Chondrocyte (in vitro differentiated cells): ENCODE measurements at places on chromosomes 3 and 15. TPM values are rescaled to one million over a fixed set of nuclear protein-coding genes. Genes with fewer than 3 reads are reported as not detected.

DNA sequence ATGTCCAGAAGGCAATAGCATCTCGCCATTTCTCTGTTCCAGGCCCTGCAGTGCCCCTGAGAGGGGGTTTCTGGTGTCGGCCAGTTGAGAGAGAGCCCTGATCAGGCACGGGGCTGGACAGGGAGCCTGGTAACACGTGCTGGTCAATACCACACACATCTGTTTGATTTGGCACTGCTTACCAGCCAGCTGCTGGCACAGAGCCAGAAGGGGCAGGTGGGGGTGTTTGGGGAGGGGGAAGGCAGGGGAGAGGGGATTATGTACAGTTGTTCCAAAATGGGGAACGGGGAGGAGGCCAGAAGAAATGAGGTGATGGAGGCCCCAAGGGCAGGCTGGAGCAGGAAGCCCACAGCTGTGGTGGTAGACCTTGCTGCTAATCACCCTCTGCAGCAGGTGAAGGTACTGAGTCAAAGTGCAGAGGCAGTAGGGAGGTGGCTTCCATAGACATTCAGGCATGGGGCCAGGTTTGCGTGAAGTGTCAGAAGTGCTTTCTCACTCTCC lies 153.5 kb upstream of the LPP start:
- no peaks in the 10 kb centered on the region for H3K36me3 ChIP-seq
- no peak for DNase-seq
- H3K4me3 ChIP-seq = no peak overlapping the region
- no peaks in the 10 kb centered on the region for H3K27me3 ChIP-seq
- H3K4me1 ChIP-seq = no peaks in the 10 kb centered on the region

GRCh38 chr3:172221547-172221946 lies 182.2 kb downstream of the FNDC3B start:
- no peak overlapping the region for H3K4me3 ChIP-seq
- no peaks in the 10 kb centered on the region for H3K27me3 ChIP-seq
- DNase-seq = no peak
- H3K36me3 ChIP-seq = peaks cover 5% of the 10 kb centered on the region
- peaks cover 83% of the 10 kb centered on the region for H3K4me1 ChIP-seq

DNA sequence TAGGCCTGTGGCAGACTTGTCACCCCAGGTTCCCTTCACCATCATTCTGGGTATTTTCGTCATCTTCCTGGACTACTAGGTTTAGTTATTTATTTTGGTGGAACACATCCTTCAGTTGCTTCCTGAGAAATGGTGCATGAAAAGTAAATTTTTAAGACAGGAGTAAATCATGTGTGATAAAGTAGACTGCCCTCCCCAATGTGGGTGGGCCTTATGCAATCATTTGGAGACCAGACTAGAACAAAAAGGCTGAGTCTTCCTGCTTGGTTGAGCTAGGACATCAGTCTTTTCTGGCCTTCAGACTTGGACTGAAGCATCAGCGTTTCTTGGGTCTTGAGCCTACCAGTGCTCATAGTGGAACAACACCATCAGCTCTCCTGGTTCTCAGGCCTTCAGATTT lies 50.7 kb upstream of the SLC2A2 start:
- H3K27ac ChIP-seq = no peak overlapping the region
- no peak for DNase-seq
- peaks cover 6% of the 10 kb centered on the region for H3K4me1 ChIP-seq
- peaks cover 25% of the 10 kb centered on the region for H3K36me3 ChIP-seq
- H3K27me3 ChIP-seq = no peaks in the 10 kb centered on the region

GRCh38 chr15:68441045-68441743 lies 9.2 kb upstream of the ITGA11 start:
- peaks cover 27% of the 10 kb centered on the region for H3K4me1 ChIP-seq
- peak overlapping the region; percentile 45 for H3K27ac ChIP-seq
- no peak for DNase-seq

DNA sequence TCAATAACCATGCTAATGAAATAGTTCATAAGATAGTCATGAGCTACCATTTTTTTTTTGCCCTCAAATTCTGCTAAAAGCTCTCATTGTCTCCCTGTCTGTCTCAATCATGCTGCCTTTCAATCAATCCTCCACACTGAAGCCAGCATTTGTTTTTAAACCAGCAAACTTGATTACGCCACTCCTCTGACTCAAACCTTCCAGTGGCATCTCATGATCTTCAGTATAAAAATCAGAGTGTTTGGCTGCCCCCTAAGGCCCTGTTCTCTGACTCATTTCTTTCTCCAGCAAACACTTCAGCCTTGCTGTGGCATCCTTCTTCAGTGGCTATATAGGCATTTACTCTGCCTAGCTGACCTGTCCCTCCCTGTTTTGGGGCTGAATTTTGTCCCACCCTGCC lies 36.0 kb upstream of the EOMES start:
- H3K27ac ChIP-seq = no peak overlapping the region
- peaks cover 14% of the 10 kb centered on the region for H3K27me3 ChIP-seq
- DNase-seq = no peak
- H3K36me3 ChIP-seq = no peaks in the 10 kb centered on the region

- peaks cover 2% of the 10 kb centered on the region for H3K27me3 ChIP-seq
- no peaks in the 10 kb centered on the region for H3K36me3 ChIP-seq
- H3K27ac ChIP-seq = no peak overlapping the region
Observed at GRCh38 chr3:118781839-118782238, 252.8 kb downstream of the IGSF11 start.

- no peak for DNase-seq
- H3K4me1 ChIP-seq = peaks cover 42% of the 10 kb centered on the region
- H3K4me3 ChIP-seq = peak overlapping the region; percentile 88
Observed at GRCh38 chr3:37862219-37862902, 681 bp downstream of the CTDSPL start.

DNA sequence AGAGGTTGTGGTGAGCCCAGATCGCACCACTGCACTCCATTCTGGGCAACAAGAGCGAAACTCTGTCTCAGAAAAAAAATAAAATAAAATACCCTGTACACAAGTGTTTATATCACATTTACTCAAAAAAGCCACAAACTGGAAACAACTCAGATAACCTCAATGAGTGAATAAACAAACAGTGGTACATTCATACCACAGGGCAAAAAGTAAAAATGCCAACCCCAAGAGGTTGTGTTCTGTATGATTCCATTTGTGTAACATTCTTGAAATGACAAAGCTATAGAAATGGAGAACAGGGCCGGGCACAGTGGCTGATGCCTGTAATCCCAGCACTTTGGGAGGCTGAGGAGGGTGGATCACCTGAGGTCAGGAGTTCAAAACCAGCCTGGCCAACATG lies 12.9 kb downstream of the EDC3 start:
- no peak overlapping the region for H3K4me3 ChIP-seq
- no peak for DNase-seq
- H3K36me3 ChIP-seq = peaks cover 3% of the 10 kb centered on the region
- H3K4me1 ChIP-seq = no peaks in the 10 kb centered on the region

DNA sequence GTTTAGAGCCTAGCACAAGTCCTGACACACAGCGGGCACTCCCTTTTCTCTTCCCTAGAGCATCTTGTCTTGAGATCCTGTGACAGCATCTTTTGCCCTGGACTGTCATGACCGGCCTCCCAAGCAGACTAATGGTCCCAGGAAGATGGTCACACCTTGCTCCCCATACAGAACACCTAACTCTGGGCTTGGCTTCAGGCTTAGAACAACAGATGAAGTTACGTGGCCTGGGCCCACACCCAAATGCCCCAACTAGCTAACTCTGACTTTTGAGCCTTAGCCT lies 781 bp upstream of the IP6K1 start:
- no peak for DNase-seq
- H3K36me3 ChIP-seq = peaks cover 1% of the 10 kb centered on the region
- H3K4me1 ChIP-seq = peaks cover 24% of the 10 kb centered on the region
- H3K27me3 ChIP-seq = no peaks in the 10 kb centered on the region
- peak overlapping the region; percentile 81 for H3K4me3 ChIP-seq

- peak within 1 kb of the TSS; percentile 47 for H3K27ac ChIP-seq
- H3K27me3 ChIP-seq = peaks cover 4% of the 10 kb centered on the region
- H3K4me3 ChIP-seq = peak within 1 kb of the TSS; percentile 75
- peaks cover 43% of the 10 kb centered on the region for H3K4me1 ChIP-seq
- DNase-seq = no peak
Observed at GRCh38 chr15:92655178-92655995, at the start of gene FAM174B. FAM174B (minus strand) TSS chr15:92655775.

DNA sequence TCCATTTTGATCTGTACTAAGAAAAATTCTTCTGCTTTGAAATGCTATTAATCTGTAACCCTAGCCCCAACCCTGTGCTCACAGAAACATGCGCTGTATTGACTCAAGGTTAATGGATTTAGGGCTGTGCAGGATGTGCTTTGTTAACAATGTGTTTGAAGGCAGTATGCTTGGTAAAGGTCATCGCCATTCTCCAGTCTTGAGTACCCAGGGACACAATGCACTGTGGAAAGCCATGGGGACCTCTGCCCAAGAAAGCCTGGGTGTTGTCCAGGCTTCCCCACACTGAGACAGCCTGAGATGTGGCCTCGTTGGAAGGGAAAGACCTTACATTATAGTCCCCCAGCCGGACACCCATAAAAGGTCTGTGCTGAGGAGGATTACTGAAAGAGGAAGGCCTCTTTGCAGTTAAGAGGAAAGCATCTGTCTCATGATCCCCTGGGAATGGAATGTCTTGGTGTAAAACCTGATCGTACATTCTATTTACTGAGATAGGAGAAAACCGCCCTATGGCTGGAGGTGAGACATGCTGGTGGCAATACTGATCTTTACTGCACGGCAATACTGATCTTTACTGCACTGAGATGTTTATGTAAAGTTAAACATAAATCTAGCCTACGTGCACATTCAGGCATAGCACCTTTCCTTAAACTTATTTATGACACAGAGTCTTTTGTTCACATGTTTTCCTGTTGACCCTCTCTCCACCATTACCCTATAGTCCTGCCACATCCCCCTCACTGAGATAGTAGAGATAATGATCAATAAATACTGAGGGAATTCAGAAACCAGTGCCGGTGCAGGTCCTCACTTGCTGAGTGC lies 6.3 kb downstream of the PIGZ start:
- H3K27ac ChIP-seq = no peak overlapping the region
- no peaks in the 10 kb centered on the region for H3K27me3 ChIP-seq
- no peak for DNase-seq
- H3K4me3 ChIP-seq = no peak overlapping the region
- H3K36me3 ChIP-seq = peaks cover 1% of the 10 kb centered on the region

GRCh38 chr3:152073267-152073666 lies 195.5 kb upstream of the MBNL1 start:
- no peak for DNase-seq
- H3K4me1 ChIP-seq = peaks cover 15% of the 10 kb centered on the region
- peak overlapping the region; percentile 6 for H3K4me3 ChIP-seq
- H3K27ac ChIP-seq = peak overlapping the region; percentile 3
- no peaks in the 10 kb centered on the region for H3K27me3 ChIP-seq
- H3K36me3 ChIP-seq = no peaks in the 10 kb centered on the region

DNA sequence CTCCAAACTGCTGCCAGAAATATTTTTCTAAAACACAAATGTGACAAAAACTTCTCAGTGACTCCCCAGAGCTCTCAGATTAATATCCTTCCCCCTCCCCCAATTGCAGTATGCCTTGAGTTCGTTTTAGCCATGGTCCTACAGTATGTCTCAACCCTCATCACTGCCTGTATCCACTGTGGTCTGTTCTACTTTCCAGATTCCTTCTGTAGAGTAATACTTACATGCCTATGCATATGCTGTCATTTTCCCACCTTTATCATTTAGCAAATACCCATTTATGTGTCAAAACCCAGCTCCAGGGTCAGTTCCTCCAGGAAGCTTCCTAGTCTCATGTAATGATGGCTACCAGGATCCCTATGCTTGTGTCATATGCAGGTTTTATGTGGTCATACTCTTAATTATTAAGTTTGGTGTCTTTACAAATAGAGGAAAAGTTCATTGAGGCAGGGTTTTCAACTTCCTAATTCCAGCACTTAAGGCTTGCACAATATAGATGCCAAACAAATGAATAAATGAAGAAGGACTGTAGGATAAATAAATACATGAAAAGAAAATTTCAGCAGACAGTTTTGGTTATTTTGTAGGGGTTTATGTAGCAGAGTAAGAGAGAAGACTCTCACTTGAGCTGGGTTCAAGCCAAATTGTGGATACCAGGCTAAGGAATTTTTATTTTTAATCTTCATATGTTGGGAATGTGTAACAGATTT lies 170.8 kb downstream of the ALCAM start:
- H3K4me1 ChIP-seq = peaks cover 41% of the 10 kb centered on the region
- no peak overlapping the region for H3K4me3 ChIP-seq
- H3K27me3 ChIP-seq = no peaks in the 10 kb centered on the region
- no peak for DNase-seq
- H3K27ac ChIP-seq = no peak overlapping the region
- H3K36me3 ChIP-seq = peaks cover 47% of the 10 kb centered on the region

DNA sequence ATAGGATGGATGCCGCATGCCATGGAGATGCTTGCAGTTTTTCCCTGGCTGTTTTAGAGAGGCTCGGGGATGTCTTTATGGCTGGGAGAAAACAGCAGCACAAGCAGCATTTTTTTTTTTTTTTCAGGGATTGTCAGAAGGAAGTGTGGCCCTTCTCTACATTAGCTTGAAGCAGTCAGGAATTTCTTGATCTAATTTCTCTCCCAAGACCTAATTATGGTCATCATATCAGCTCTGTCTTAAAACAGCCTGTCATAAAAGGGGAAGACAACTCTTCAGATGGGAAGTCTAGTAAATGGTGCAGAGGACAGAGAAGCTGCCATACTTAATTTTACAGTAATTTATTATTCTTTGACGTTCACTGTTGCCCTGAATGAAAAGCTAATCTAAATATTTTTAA lies 44.5 kb downstream of the EAF1 start:
- no peak overlapping the region for H3K4me3 ChIP-seq
- no peaks in the 10 kb centered on the region for H3K27me3 ChIP-seq
- peaks cover 32% of the 10 kb centered on the region for H3K4me1 ChIP-seq
- no peak for DNase-seq
- no peaks in the 10 kb centered on the region for H3K36me3 ChIP-seq

GRCh38 chr3:112602217-112602838 lies 38.6 kb downstream of the CCDC80 start:
- H3K36me3 ChIP-seq = peaks cover 35% of the 10 kb centered on the region
- no peak overlapping the region for H3K27ac ChIP-seq
- no peak for DNase-seq
- peaks cover 33% of the 10 kb centered on the region for H3K4me1 ChIP-seq
- H3K27me3 ChIP-seq = no peaks in the 10 kb centered on the region

- no peaks in the 10 kb centered on the region for H3K27me3 ChIP-seq
- peak overlapping the region; percentile 46 for H3K4me3 ChIP-seq
- DNase-seq = no peak
- no peaks in the 10 kb centered on the region for H3K36me3 ChIP-seq
- peak overlapping the region; percentile 91 for H3K27ac ChIP-seq
Observed at GRCh38 chr3:27681249-27681748, 40.8 kb downstream of the EOMES start.

The DAG1 gene
- 147 to 156 TPM (median 149 TPM) in 3 replicates for total RNA-seq

The TJP1 gene
- total RNA-seq = 90.5 to 108 TPM (median 91.7 TPM) in 3 replicates

The HEG1 gene
- 69.6 to 107 TPM (median 70.4 TPM) in 3 replicates for total RNA-seq

The FBXL22 gene
- 2.8 to 3.9 TPM (median 2.9 TPM) in 3 replicates for total RNA-seq

The SEMA7A gene
- 1.1 to 3.3 TPM (median 2.3 TPM) in 3 replicates for total RNA-seq

The CTDSPL gene
- total RNA-seq = 29.6 to 43.5 TPM (median 41.5 TPM) in 3 replicates

The TTLL13 gene
- total RNA-seq = 0.69 TPM in 1 of 3 replicates, not detected in the others
